ENCODE measurements at places on chromosomes 2 and 18. TPM values are rescaled to one million over a fixed set of nuclear protein-coding genes. Genes with fewer than 3 reads are reported as not detected.

GRCh38 chr2:200247494-200247893 is 59.0 kb upstream of the SPATS2L start:
- H3K27me3 ChIP-seq, result no peaks in the 10 kb centered on the region
- DNase-seq, result no peak
- no peak overlapping the region for H3K27ac ChIP-seq
- no peak overlapping the region for H3K4me3 ChIP-seq
- peaks cover 3% of the 10 kb centered on the region for H3K4me1 ChIP-seq

GRCh38 chr2:119008108-119008507 is 66.1 kb downstream of the MARCO start:
- H3K4me3 ChIP-seq, result no peak overlapping the region
- no peak overlapping the region for H3K27ac ChIP-seq
- DNase-seq, result peak; percentile 22
- H3K36me3 ChIP-seq, result no peaks in the 10 kb centered on the region

DNA sequence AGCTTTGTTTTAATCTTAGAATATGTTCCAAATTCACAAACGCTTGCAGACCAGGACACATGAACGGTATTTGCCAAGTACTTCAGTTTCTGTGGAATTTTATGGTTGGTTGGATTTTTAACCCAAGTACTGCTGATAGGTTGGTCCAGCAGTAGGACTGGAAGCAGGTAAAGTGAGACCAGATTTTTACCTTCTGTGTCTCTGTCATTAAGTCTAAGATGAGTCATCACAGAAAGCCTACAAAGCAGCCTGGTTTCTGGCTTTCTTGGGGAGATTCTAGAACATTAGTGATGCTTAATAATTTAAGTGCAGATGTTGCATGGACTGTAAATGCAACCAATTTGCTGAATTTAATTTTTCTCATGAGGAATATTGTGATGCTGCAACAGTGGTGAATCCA is 100.5 kb downstream of the SCG2 start:
- H3K4me1 ChIP-seq, result no peaks in the 10 kb centered on the region
- no peaks in the 10 kb centered on the region for H3K36me3 ChIP-seq
- no peak for DNase-seq
- no peak overlapping the region for H3K4me3 ChIP-seq

- H3K4me3 ChIP-seq, result no peak overlapping the region
- no peak overlapping the region for H3K27ac ChIP-seq
- no peak for DNase-seq
- H3K4me1 ChIP-seq, result no peaks in the 10 kb centered on the region
- H3K36me3 ChIP-seq, result no peaks in the 10 kb centered on the region
These were observed 49.6 kb downstream of the ARHGAP25 start for GRCh38 chr2:68784188-68784587.

DNA sequence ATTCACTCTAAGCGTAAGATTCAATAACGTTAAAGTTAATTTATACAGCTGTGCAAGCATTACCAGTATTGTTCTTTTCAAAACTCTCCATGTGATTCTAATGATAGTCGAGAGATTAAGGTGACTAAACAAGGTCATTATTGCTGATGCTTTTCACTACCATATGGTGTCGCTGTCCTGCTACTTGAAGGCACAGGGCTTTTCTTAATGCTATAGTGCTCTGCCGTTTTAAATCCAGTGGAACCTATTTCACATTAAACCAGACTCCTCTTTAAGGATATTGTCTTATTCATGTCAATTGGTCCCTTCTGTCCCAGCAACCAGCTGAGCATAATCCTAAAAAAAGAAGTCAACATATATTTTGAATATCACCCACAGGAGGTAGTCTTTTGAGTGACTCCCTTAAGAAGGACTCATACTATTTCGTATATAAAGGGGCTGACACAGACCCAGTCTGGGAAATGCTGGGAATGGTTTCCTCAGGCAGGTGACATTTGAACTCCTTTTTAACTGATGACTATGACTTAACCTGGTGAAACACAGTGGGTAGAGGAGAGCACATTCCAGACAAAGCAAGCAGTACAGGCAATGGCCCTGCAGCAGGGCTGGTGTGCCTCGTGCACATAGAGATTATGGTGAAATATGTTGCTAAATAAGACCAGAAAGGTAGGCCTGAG is 53.9 kb upstream of the CYTIP start:
- H3K27ac ChIP-seq, result no peak overlapping the region
- DNase-seq, result no peak
- no peak overlapping the region for H3K4me3 ChIP-seq
- H3K27me3 ChIP-seq, result no peaks in the 10 kb centered on the region

DNA sequence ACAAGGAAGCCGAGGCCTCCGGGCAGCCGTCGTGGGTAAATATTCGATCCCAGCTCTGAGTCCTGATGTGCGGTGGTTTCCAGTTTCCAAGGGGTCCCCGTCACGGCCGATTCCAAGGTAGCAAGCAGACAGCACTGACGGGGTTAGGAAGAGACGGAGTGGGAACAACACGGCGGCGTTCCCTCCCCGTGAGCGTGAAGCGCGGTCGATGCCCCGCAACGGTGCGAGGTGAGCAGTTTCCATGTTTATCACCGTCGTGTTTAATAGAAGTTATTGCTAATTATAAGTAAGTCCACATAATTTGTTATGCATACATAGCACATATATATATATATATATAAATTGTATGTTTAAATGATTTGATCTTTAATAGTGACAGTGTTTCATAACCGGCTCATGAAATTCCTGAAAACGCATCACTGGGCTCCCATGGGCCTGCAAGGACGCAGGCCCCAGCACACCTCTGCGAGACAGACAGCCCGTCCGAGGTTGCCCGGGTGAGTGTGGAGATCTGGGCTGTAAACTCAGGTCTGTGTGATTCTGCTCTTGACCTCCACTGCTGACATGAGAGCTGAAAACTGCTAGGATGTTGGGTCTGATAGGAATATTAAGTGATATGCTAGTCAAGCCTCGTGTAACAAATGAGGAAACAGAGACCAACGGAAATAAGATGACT is 243.5 kb upstream of the SALL3 start:
- H3K27ac ChIP-seq, result no peak overlapping the region
- DNase-seq, result peak; percentile 31
- H3K4me1 ChIP-seq, result no peaks in the 10 kb centered on the region
- no peaks in the 10 kb centered on the region for H3K27me3 ChIP-seq
- H3K4me3 ChIP-seq, result no peak overlapping the region

- DNase-seq, result no peak
- H3K27ac ChIP-seq, result no peak overlapping the region
- H3K4me3 ChIP-seq, result no peak overlapping the region
- no peaks in the 10 kb centered on the region for H3K36me3 ChIP-seq
These were observed 75.1 kb downstream of the ACOXL start for GRCh38 chr2:110807522-110807921.

DNA sequence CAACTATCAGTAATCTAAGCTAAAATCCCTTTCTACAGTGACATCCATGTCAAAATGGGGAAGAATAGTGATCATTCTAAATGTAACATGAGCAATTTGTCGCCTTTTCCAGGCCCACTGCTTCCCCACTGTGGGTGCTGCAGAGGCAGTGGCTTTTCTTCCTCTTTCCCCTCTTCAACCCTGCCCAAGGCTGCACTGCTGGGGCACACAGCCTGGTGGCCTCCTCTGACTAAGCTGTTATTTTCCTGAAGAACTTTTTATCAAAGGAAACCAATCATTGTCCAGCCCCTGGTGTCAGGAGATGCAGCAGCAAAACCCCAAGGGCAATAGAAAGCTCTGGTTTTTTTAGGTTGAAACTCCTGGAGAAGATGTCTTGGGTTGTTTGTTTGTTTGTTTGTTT is 117.6 kb upstream of the KLF7 start:
- H3K4me3 ChIP-seq, result no peak overlapping the region
- no peaks in the 10 kb centered on the region for H3K36me3 ChIP-seq
- peak; percentile 28 for DNase-seq
- no peak overlapping the region for H3K27ac ChIP-seq
- peaks cover 10% of the 10 kb centered on the region for H3K4me1 ChIP-seq

- H3K4me3 ChIP-seq, result peak overlapping the region; percentile 87
- peaks cover 14% of the 10 kb centered on the region for H3K4me1 ChIP-seq
- no peak overlapping the region for H3K27ac ChIP-seq
- peaks cover 4% of the 10 kb centered on the region for H3K36me3 ChIP-seq
- DNase-seq, result peak; percentile 56
These were observed 1.3 kb downstream of the CEP68 start for GRCh38 chr2:65057391-65058052.

DNA sequence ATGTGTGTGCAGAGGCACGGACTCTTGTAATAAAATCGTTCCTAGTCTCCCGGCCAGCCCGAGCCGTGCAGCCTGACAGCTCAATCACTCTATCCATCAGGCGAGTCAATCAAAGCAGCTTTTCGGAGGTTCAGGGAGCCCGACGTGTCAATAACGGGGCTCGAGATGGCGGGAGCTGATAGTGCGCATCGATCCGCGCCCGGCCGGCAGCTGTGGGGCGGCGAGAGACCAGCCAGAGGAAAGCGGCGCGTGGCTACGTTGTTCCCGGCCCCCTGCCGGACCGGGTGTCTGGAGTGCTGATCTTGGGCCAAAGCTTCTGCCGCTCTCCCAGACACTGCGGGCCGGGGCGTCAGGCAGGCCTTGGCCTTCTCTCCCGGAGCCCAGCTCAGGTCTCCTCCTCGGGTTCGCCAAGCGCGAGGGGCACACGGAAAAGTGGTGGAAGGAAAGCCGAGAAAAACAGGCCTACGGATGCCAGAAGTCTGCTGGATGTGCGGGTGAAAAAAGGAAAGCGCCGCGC is 2.4 kb downstream of the EN1 start:
- no peak for DNase-seq
- peaks cover 17% of the 10 kb centered on the region for H3K4me1 ChIP-seq
- no peak overlapping the region for H3K27ac ChIP-seq
- H3K27me3 ChIP-seq, result no peaks in the 10 kb centered on the region

- H3K4me1 ChIP-seq, result no peaks in the 10 kb centered on the region
- peaks cover 20% of the 10 kb centered on the region for H3K36me3 ChIP-seq
- no peaks in the 10 kb centered on the region for H3K27me3 ChIP-seq
- DNase-seq, result no peak
- no peak overlapping the region for H3K27ac ChIP-seq
These were observed 115.0 kb downstream of the GBX2 start for GRCh38 chr2:236052926-236053821.

DNA sequence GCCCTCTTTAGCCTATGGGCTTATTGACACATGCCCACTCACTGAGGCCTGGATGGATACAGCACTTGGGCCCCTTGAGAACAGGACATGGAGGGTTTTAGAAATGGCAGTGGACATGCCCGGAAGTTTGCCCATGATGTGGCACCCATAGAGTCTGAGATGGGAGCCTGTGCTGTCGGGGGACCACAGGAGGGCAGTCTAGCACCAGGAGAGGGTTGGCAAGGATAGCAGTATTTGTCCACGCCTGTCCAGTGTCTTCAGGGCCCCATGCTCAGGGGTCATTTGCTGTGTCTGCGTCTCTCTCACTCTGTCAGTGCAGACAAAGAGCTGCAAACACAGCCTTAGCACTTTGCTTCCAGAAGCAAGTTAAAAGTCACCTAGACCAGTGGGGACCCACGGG is 48.7 kb downstream of the IL1RL2 start:
- H3K27ac ChIP-seq, result no peak overlapping the region
- H3K27me3 ChIP-seq, result no peaks in the 10 kb centered on the region
- no peak overlapping the region for H3K4me3 ChIP-seq
- H3K4me1 ChIP-seq, result peaks cover 19% of the 10 kb centered on the region
- DNase-seq, result no peak

DNA sequence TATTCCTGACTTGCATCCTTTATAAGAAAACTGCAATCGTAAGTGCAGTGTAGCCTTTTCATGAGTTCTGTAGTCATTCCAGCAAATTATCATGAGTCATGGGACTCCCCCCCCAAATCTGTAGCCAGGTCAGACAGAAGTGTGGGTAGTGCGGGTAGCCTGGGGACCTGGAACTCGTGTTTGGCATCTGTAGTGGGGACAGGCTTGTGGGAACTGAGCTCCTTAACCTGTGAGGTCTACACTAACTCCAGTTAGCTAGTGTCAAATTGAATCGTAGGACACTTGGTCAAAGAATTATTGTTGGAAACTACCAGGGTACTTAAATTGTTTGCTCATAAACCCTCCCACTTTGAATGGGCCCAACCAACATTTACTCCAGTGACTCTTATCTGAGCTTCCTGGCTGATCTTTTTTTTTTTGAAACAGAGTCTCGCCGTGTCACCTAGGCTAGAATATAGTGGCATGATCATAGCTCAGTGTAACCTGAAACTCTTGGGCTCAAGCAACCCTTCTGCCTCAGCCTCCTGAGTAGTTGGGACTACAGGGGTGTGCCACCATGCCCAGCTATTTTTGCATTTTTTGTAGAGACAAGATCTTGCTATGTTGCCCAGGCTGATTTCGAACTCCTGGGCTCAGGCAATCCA is 12.4 kb downstream of the PFN4 start:
- no peaks in the 10 kb centered on the region for H3K27me3 ChIP-seq
- H3K27ac ChIP-seq, result no peak overlapping the region
- H3K36me3 ChIP-seq, result no peaks in the 10 kb centered on the region

- no peaks in the 10 kb centered on the region for H3K27me3 ChIP-seq
- 0 out of 2 replicates have a peak, but pooled peaks cover 4% of the 10 kb centered on the region for H3K4me1 ChIP-seq
- no peak overlapping the region for H3K27ac ChIP-seq
- no peaks in the 10 kb centered on the region for H3K36me3 ChIP-seq
- DNase-seq, result no peak
- no peak overlapping the region for H3K4me3 ChIP-seq
These were observed 166.6 kb upstream of the TANK start for GRCh38 chr2:160993654-160994061.

GRCh38 chr18:36372903-36373311 is 75.4 kb downstream of the FHOD3 start:
- DNase-seq, result no peak
- no peaks in the 10 kb centered on the region for H3K27me3 ChIP-seq
- no peak overlapping the region for H3K27ac ChIP-seq

DNA sequence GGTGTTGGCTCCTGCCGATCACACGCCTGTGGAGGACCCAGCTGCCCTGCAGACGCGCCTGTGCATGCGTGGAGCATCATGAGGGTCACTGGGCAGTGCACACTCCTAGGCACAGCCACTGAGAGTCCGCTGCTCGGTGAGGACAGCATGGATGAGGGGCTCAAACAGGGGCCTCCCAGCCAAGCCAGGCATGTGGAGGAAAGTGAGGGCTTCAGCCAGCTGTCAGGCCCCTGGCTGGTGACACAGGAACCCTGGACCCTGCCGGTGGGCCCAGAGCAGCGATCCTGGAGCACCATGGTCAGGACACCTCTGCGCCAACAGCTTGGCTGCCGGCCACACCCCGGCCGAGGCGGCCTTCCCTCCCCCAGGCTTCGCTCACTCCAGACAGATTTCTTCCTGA is 171.2 kb downstream of the RTP5 start:
- no peak overlapping the region for H3K4me3 ChIP-seq
- no peaks in the 10 kb centered on the region for H3K4me1 ChIP-seq
- no peaks in the 10 kb centered on the region for H3K36me3 ChIP-seq
- no peak overlapping the region for H3K27ac ChIP-seq
- DNase-seq, result no peak

Gene TMEM163
- not detected for total RNA-seq

Gene SPEG
- 0.44 TPM for total RNA-seq

Gene ATP6V1B1
- not detected for total RNA-seq

Gene SCN2A
- total RNA-seq, result 0.05 TPM

Gene ANKRD62
- not detected for total RNA-seq

Gene CABYR
- 9.5 TPM for total RNA-seq

Gene POTEF
- not detected for total RNA-seq

Data from SJSA1 (cell line).